Adipocyte (in vitro differentiated cells): ENCODE measurements at places on chromosomes 12 and 14.

DNA sequence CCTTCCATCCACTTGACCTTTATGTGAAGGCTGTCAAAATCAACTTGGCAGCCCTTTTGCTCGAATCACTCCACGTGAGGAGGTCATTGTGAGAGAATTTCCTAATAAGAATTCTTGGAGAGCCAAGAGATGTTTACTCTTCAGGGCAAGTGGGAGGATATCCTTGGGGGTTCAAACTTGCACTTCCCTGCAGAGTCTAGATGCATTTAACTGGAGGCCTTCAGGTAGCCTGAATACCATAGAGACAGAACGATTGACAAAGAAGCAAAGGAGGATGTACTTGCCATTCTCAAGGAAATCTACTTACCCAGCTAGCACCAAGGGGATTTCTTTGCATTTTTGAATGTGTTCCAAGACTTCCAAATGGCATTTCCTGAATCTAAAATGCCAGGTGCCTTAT is 1702.6 kb upstream of the FLRT2 start:
- no peak for DNase-seq

- DNase-seq: no peak
Observed at GRCh38 chr12:62681306-62681705, 214.7 kb downstream of the MON2 start.

GRCh38 chr14:52951681-52952554 is 1.1 kb upstream of the FERMT2 start:
- peak; percentile 87 for DNase-seq

GRCh38 chr14:104803280-104803911 is 2.5 kb downstream of the ZBTB42 start:
- no peak for DNase-seq

DNA sequence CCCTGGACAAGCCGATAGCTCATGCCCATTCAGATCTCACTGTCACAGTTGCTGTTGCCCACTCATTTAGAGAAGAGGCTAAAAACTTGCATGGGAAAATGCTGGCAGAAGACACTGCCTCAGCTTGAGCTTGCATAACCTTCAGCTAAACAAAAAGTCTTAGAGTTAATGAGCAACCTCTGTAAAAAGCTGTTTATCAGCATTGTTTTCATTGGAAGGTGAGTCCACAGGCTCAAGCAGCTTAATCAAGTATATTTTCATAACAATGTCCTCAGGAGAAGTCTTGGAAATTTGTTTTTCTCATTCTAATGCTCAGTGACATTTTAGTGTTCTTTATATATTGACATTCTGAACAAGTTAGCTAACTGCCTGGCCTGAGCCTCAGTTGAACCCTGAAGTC is 872.9 kb downstream of the TMTC2 start:
- no peak for DNase-seq

DNA sequence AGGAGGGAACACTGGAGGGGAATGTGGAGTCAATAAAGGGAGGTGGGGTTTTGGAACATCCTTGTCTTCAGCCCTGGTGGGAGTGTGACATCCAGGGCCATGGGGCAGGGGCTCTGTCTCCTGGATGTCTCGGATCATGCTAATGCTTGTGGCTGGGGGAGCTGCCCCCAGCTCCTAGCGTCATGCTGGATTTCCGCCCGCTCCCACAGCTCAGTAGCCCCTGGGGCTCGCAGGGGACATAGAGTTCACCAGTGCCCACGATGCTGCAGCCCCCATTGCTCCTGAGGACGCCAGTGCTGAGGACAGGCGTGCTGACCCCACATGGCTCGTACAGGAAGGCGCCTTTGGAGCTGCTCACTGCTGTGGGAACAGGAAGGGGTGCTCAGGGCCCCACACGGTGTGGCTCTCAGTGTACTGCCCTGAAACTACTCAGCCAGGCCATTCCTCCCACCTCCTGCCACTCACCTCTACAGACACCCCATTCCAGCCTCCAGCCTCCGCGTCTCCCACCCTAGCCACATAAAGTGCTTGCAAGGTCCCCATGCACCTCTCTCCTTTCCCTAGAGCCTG is 9.5 kb upstream of the KRT84 start:
- DNase-seq: no peak

DNA sequence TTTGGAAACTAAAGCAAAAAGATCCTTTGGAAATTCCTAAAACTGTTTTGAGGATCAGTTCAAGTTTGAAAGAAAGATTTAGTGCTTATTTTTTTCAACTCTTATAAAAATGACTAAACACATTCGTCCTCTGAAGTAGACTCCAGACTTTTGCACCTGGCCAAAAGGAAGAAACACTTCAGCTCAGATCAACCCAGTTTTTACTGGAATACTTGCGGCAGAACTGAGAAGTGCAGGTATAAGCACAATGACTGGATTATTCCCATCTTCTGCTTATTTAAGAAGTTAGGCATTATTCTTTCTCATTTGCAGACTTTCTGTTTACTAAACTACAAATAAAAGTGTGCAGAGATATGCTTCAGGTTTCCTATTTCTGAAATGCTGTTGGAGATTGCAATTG is 41.9 kb downstream of the PDE6H start:
- DNase-seq: no peak

GRCh38 chr14:25032092-25032784 is 17.7 kb downstream of the STXBP6 start:
- no peak for DNase-seq

DNA sequence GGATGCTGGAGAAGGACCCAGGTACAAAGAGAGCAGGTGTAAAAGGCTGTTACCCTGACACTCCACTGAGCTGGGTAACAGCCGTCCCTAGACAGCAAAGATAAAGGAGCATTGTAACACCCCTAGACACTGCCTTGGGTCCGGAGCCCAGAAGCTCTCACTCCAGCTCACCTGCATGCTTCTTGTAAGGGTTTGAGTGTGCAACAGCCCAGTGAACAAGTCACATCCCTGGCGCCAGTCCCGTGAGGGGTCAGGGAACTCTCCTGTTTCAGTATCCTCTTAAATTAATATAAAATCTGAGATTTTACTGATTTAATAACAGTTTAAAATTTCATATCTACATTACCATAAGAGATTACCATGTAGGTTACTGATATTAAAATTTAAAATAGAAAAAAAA is 124.8 kb upstream of the LMO3 start:
- DNase-seq: no peak

- no peak for DNase-seq
Observed at GRCh38 chr12:130142736-130143135, 19.5 kb upstream of the FZD10 start.

GRCh38 chr12:62643486-62643885 is 176.9 kb downstream of the MON2 start:
- DNase-seq: no peak

DNA sequence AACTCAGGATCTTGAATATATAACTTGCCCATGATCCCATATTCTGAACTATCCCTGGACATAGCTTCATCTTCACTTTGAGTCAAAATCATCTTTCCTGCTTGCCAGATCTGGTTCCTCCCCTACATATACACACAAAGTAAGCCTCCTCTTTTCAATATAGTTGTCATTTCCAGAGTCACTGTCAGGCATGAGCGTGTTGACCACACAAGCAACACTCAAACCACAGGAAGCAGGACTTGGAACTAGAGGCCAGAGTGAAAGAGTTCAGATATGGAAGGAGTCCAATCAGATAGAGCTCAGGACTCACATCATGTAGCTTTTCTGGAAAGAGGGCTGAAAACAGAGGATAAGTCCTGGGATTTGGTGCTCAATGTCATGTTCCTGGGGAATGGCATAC is 1140.6 kb downstream of the BCL11B start:
- no peak for DNase-seq

- peak; percentile 30 for DNase-seq
Observed at GRCh38 chr12:112170376-112170775, 45.0 kb downstream of the TRAFD1 start.

DNA sequence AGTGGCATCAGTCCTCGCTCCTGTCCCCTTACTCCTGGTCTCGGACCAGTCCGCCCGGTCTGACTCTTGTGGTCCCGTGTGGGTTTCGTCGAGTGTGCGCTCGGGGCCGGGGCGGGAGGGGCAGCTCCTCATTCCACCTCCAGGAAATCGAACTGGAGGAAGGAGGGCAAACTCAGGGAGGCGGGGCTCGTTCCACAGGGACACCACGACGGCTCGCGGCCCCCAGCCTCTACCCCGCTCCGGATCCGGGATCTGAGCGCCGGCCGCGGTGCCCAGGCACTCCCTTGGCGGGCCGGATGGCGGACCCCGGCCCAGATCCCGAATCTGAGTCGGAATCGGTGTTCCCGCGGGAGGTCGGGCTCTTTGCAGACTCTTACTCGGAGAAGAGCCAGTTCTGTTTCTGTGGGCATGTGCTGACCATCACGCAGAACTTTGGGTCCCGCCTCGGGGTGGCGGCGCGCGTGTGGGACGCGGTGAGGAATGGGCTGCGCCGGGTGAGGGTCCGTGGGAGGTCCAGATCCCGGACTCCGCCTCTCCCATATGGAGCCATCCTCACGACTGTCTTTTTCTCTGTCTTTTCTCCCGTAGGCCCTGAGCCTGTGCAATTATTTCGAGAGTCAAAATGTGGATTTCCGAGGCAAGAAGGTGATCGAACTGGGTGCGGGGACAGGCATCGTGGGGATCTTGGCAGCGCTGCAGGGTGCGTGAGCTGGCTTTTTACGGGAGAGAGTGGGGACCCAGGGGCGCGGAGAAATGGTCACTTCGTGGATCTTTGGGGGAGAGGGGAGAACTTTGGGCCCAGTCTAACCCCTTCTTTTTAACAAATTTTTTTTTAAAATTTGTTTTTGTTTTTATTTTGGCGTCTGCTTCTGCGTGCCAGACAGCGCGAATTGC is at the start of gene EEF1AKMT3:
EEF1AKMT3 (plus strand) TSS at position 186 of the 894 bp plus-strand sequence; CDS start at position 297, 111 bp downstream.
- peak; percentile 75 for DNase-seq

GRCh38 chr12:56785141-56785865 is 22.2 kb downstream of the HSD17B6 start:
- DNase-seq: no peak

GRCh38 chr14:22427771-22428231 is 161.2 kb downstream of the DAD1 start:
- DNase-seq: peak; percentile 94

- no peak for DNase-seq
Observed at GRCh38 chr12:4483885-4484823, 38.5 kb upstream of the FGF6 start.

DNA sequence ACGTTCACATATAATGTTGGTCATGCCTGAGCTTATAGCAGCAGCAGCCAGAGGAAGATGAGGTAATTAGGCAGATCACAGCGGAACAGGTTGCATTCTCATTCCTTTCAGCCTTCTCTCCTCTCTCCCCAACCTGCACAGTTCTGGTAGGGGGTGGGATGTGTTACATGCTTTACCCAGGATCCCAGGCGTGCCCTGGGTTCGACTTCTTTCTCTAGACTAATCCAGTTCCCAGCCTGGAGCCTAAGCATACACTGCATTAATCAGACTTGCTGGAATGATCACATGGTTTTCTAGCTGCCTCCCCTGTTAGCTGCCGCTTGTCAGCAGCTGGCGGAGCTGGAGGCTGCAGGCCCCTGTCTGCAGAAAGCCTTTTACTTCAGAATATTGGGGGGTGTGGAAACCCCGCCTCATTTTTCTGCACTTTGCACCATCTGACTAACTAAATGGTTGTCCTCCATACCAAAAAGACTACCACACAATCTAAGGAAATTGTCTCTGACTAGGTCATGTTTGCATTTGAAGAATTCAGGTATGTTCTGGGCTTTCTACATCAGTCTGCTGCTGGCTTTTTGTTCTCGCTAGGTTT is 46.0 kb upstream of the EVL start:
- DNase-seq: no peak

GRCh38 chr12:74488134-74488533 is 49.5 kb upstream of the ATXN7L3B start:
- no peak for DNase-seq

DNA sequence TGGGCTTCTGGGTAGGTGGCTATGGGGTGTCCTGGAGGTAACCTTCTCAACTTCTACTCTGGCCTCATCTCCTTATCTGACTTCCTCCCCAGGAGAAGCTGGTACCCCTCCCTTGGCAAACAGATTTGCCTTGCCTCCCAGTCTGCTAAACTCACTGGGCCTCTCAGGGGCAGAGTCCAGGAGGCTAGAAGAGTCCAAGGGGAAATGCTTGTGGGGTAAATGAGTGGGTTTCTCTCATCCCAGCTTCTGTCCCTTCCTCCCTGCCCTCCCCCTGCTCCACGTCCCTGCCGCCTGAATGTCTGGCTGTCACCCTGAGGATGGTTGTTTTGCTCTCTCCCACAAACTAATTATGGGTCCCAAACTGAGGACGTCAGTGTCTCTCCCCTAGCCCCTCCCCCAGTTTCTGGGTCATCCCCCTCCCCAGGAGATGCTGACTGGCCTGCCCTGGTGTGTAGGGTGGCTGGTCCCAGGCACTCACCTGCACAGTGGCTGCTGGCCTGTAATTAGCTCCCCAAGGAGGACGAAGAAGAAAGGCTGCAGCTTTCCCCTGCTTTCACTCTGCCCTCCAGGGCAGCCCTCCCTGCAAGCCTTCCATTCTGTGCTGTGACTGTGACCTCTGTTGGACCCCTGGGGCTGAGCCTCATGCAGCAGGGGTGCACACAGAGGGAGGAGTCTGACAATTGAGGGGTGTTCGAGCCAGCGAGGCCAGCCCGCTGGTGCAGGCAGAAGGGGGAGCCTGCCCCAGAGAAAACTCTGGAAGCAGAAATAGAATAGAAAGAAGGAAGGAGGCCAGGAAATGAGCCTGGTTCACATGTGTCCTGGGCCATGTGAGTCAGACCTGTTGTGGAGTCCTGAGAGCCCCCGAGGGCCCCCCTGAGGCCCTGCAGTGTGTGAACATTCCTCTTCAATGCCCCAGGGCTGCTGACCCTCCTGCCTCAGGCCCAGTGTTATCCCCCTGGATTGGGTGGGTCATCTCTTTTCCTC is at the start of gene LRP1-AS:
LRP1-AS (minus strand) TSS at position 659 of the 984 bp plus-strand sequence.
- peak; percentile 55 for DNase-seq

DNA sequence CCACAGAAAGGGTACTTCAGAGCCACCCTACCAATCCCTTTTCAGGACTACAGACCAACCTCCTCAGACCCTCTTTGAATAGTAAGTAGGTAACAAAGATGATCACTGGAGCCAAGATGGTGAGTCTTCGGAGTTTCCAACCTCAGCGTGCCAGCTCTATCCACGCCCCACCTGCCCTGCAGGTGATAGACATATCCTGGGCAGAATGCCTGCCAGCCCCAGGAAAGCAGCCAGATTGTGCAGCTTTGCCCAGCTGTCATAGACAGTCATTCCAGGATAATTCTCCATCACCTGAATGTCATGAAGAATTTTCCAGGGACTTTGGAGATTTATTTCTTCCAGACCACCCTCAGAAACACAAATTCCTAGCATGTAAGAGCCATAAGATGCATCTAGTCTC is 434.4 kb downstream of the RGS6 start:
- no peak for DNase-seq
